SK-N-SH (cell line): ENCODE measurements at places on chromosomes 4 and X.
A peak's percentile ranks its signal among the peaks of the same experiment; 100 is the strongest.

DNA sequence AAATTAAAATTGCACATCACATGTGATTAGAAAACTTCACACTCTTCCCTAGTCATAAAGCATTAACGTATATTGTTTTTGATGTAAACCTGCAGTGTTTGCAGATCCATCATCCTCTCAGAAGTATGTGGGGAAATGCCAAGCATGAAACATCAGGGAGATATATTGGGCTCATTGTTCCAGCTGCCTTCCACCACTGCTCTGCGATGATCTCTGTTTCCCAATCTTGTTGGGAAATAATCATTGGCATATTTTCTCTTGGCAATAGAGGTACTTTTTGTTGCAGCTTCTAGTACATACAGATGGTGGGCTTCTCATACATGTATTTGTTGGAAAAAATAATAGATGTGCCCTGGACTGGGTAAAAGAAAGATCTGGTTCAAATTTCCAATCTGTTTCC, 466.3 kb upstream of the HS3ST1 start:
- no peak for DNase-seq

DNA sequence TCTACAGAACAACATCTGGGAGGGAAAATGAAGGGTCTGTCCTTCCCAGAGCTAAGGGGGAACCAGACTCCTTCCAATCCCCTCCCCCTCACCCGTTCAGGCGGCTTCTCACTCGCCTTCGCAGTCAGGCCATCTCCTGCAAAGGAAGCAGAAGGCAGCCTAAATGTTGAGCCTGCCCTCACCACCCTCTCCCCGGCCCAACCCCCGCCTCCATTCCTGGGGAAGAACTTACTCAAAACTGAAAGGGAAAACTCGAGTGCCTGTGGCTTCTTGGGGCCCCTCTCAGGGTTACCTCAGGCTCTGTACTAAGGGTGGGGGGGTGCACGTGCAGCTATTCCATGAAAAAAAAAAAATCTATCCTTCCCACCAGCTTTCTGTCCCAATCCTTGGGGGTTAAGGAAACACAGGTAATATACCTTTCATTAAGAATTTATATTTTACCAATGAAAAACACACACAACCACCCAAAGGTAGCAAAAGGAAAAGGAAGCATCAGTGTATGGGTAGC, 2.4 kb downstream of the ZMYM3 start:
- no peak for DNase-seq

GRCh38 chr4:133402616-133403015, 253.5 kb downstream of the PCDH10 start:
- DNase-seq = no peak

GRCh38 chr4:1749370-1749769, 28.0 kb downstream of the TACC3 start:
- no peak for DNase-seq

DNA sequence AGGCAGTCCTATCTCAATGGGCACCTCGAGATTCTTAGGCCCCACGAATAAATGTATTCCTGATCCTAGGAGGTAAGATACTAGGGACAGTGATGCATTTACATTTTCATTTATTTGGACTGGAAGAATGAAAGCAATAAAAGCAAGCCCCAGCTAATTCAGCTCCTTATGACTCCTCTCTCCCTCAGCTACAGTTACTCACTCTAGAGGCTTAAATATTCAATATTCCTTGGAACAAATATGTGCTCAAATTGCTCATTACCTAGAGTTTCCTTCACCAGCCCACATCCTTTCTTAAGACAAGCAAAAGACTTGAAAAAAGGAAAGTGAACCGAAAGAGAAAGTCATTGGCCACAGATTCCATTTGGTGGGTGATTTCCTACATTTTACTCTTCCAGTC, 13.9 kb downstream of the PAGE2 start:
- DNase-seq = no peak

GRCh38 chrX:154546354-154547244, at the start of gene G6PD:
TSS of gene G6PD (minus strand) at chrX:154546846. CDS start at chrX:154546155, 691 bp downstream.
- peak; percentile 95 for DNase-seq

DNA sequence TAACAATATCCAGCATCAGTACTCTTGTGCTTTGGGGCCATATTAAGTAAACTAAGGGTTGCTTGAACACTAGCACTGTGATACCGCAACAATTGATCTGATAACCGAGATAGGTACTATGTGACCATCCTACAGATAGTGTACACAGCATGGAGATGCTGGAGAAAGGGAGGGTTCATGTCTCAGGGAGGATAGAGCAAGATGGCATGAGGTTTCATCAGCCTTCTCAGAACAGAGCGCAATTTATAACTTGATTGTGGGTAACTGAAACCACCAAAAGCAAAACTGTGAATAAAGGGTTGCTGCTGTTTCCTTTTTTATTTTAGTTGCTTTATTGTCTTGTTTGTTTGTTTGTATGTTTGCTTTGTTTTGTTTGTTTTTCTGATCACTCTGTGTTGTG, 1449.7 kb downstream of the PCDH7 start:
- no peak for DNase-seq

DNA sequence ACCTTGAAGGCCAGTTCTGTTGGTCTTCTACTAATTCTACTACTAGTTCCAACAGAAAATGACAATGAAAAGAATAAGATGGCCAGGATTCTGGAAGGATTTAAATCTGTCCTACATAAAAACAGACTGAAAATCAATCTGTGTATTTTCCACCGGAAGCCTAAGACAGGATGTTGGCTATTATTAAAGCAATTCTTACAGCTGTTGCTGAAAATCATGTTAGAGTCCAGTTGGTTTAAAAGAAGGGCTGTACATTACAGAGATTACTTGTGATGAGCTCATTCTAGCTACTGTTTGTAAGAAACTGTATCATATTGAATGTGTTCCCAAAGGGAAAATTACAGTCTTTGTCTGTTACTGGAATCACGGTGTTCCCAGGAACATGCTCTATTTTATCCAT, 54.8 kb upstream of the MAGEB16 start:
- DNase-seq = no peak

- DNase-seq = no peak
These were observed 303.6 kb upstream of the FAT1 start for GRCh38 chr4:187027272-187027671.

DNA sequence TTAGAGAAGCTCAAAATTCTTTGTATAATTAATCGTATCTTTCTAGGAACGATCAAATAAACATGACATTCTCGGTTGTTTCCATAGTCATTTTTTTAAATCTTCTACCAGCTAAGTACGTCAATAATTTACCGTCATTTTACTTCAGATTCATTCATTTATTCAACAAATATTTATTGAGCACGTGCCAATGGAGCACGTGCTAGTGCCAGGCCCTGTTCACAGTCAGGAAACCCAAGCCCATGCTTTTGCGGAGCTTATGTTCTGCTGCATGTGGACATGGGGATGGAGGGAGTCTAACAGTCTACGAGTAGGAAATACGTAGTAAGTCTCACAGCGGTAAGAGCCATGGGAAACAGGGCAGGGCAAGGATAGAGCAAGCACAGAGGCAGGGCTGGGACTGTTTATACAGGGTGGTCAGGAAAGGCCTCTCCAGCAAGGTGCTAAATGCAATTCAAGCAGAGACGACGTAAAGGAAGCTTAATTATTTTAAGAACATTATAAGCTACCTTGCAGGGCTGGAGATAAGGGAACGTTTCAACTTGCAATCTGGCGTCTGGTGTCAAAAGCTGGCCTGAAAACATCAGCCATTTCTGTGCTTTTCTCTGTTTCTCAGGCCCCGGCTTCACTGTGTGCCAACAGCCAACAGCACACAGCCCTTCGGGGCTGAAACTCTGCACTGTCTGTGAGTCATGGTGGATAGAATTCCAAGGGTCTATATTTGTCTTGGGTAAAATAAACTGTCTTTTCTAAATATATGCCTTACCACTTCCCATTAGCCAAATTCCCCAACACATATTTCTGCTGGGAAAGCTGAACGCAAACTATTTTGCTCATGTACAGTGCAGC, 517.1 kb upstream of the ZFP42 start:
- DNase-seq = no peak

- DNase-seq = peak; percentile 88
These were observed at the start of gene GABRQ for GRCh38 chrX:152637649-152638442. TSS of gene GABRQ (plus strand) at chrX:152637895. CDS start at chrX:152638203, 308 bp downstream.

- DNase-seq = peak; percentile 21
These were observed 559 bp upstream of the FAM47E start for GRCh38 chr4:76250962-76251361.

DNA sequence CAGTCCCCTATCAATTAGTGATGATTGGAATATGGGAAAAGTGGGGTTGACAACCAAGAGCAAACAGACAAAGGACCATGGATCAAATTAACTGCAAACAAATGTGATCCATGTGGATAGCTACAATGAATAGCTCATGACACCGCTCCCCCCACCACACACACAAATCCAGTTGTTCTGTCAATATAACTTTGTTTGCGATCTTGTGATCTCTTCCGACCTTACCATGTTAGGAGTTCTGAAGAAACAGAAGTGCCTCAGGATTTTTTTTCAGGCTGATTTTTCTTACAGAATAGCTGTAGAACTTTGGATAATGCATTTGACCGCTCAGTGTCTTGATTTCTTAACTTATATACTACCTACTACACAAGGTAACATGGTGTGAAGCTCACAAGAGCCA, 116.6 kb downstream of the SH2D1A start:
- no peak for DNase-seq

GRCh38 chr4:7198440-7199128, 6.2 kb downstream of the SORCS2 start:
- no peak for DNase-seq

- no peak for DNase-seq
These were observed 48.9 kb downstream of the ACSL4 start for GRCh38 chrX:109684136-109684535.

- DNase-seq = no peak
These were observed 24.4 kb downstream of the ENOX2 start for GRCh38 chrX:130878350-130879341.

- DNase-seq = peak; percentile 27
These were observed 10.3 kb upstream of the SMIM14 start for GRCh38 chr4:39648827-39649558.

GRCh38 chr4:24700118-24700517, 95.3 kb upstream of the SOD3 start:
- DNase-seq = no peak
